PC-9 (cell line): ENCODE measurements at places on chromosomes 7 and 10. TPM values are rescaled to one million over a fixed set of nuclear protein-coding genes. Genes with fewer than 3 reads are reported as not detected.

Gene CTTNBP2
- total RNA-seq: not detected in 2 replicates

Gene JCAD
- total RNA-seq: 30.5 and 36.7 TPM in 2 replicates

Gene PRKG1
- 0.68 and 0.70 TPM in 2 replicates for total RNA-seq

Gene SPDYE1
- not detected in 2 replicates for total RNA-seq

Gene PCGF5
- total RNA-seq: 20.4 and 27.7 TPM in 2 replicates

Gene NODAL
- not detected in 2 replicates for total RNA-seq

Gene FANK1
- 21.4 and 24.7 TPM in 2 replicates for total RNA-seq

Gene VPS26A
- 90.0 and 102 TPM in 2 replicates for total RNA-seq

- peak within 1 kb of the TSS; percentile 86 for H3K27ac ChIP-seq
- peak within 1 kb of the TSS; percentile 62 for H3K4me3 ChIP-seq
- no peaks in the 10 kb centered on the region for H3K36me3 ChIP-seq
- peaks cover 26% of the 10 kb centered on the region for H3K4me1 ChIP-seq
Observed at GRCh38 chr10:101061624-101062231, at the start of gene KAZALD1. Gene KAZALD1 (plus strand): TSS chr10:101061989. CDS start chr10:101062593, 604 bp downstream.

DNA sequence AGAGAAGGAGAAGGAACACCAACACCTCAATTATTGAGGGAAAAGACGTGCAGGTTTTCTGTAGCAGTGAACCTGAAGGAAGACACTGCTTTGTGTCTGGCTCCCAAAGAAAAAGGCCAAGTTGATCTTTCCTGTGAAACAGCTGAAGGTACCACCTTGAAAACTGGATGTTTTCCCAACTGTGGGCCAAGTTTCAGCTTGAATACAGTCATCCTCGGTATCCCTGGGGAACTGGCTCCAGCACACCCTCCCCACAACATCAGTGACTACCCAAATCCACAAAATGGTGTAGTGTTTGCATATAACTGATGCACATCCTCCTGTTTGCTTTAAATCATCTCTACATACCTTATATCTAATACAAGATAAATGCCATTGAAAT lies 297.0 kb upstream of the PITRM1 start:
- peak overlapping the region; percentile 50; the same call in 1 of the 2 replicates for H3K4me3 ChIP-seq
- DNase-seq: no peak
- H3K27ac ChIP-seq: peak overlapping the region; percentile 100
- no peaks in the 10 kb centered on the region for H3K36me3 ChIP-seq
- H3K27me3 ChIP-seq: no peaks in the 10 kb centered on the region
- peaks cover 69% of the 10 kb centered on the region for H3K4me1 ChIP-seq

GRCh38 chr10:79947083-79947415 lies 1.9 kb downstream of the SFTPD start:
- peaks cover 27% of the 10 kb centered on the region for H3K4me1 ChIP-seq
- no peak overlapping the region for H3K27ac ChIP-seq
- no peaks in the 10 kb centered on the region for H3K36me3 ChIP-seq
- H3K27me3 ChIP-seq: peaks cover 21% of the 10 kb centered on the region; the same call in 1 of the 2 replicates

GRCh38 chr7:15376600-15376999 lies 185.2 kb downstream of the AGMO start:
- no peaks in the 10 kb centered on the region for H3K36me3 ChIP-seq
- H3K27ac ChIP-seq: no peak overlapping the region
- H3K4me1 ChIP-seq: no peaks in the 10 kb centered on the region
- no peak for DNase-seq
- no peak overlapping the region for H3K4me3 ChIP-seq
- no peaks in the 10 kb centered on the region for H3K27me3 ChIP-seq

DNA sequence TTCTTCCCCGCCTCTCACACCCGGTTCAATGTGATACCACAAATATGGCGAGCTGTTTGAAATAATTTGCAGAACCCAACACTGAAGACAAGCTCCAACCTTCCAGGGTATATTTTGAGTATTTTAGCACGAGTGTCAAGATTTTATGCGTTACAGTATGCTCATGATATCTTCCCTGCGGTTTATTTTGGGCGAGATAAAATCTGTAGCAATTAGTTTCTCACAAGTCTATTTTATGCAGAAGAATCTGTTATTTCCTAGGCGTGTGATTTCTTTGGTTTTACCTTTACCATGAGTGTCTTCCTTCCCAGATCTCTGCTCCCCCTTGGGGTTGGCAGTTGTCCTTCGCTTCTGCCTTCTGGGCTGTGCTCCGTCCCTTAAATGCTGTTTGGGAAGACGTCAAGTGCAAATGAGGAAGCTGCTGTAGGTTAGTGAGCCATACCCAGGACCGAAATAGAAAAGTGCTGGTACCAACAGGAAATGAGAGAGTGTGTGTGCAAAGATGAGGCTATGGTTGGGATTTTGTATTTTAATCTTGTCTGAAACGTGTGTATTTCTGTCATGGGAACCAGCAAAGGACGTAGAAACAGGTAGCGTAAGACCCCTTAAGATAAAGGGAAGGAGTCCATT lies 299.8 kb downstream of the KLF6 start:
- H3K27me3 ChIP-seq: no peaks in the 10 kb centered on the region
- peaks cover 30% of the 10 kb centered on the region for H3K4me1 ChIP-seq
- no peak for DNase-seq
- no peak overlapping the region for H3K4me3 ChIP-seq
- H3K36me3 ChIP-seq: no peaks in the 10 kb centered on the region

DNA sequence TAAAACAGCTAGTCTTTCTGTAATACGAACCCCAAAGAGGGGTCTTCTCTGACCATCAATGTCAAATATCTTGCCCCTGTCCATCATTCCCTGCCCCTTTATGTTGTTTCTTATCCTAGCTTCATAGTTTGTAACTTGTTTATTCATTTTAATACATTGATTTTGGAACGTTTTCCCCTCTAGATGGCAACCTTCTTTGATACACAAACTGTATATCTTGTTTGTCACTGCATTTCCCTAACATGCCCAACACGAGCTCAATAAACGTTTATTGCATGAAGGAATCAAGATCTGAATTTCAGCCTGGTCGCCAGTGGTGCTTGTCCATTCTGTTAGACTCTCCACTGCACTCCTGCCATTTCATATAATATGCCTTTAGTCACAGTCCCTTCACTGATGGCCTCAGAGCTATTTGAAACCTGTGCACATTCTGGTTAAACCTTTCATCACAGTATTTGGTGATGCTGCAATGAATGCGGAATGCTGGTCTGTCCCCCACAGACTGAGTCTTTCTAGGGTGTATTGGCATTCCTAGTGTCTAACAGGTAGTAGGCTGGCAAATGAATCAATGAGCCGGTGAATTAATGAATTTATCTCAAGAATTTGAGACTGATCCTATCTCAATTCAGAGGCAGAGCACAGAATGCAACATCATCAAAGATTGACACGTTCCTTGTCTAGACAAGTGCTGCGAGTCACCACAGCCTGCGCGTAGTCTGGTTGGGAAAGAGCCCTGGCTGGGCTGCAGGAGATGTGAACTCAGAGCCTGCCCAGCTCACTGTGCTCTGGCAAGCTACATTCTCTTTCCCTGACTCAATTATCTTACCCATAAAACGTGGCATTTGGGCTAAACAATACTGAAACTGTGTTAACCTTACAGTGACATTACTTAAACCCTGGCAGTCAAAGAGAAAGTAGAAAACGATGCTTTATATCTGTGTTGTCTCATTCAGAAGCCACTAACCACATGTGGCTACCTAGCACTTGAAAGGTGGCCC lies 55.2 kb upstream of the FRMD4A start:
- DNase-seq: peak; percentile 63
- no peaks in the 10 kb centered on the region for H3K4me1 ChIP-seq
- H3K27ac ChIP-seq: no peak overlapping the region; the same call in 1 of the 2 replicates
- no peaks in the 10 kb centered on the region for H3K36me3 ChIP-seq
- H3K27me3 ChIP-seq: peaks cover 20% of the 10 kb centered on the region; the same call in 1 of the 2 replicates
- peak overlapping the region; percentile 25; the same call in 1 of the 2 replicates for H3K4me3 ChIP-seq

DNA sequence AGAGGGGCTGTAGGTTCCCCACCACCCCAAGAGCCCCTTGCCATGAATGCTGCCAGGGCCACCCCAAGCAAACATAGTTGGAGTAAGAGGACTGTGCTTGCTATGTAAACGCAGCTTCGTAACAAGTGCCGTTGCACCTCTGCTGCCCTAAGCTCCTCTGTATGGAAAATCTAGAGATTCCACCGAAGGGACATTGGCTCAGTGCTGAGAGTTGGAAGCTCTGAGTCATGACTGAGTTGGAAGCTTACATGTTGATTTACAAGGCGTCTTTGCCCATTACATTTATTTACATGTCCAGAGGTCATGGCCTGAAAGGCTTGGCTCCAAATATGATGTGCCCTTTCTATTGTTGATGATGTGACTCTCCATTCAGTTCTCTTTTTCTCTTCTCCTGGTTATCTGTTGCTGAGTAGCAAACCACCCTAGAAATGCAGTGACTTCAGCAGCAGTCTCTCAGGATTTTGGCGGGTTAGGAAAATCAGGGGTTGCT lies 233.1 kb upstream of the TCF7L2 start:
- no peaks in the 10 kb centered on the region for H3K36me3 ChIP-seq
- no peak overlapping the region for H3K4me3 ChIP-seq
- H3K4me1 ChIP-seq: no peaks in the 10 kb centered on the region
- no peak overlapping the region for H3K27ac ChIP-seq
- no peak for DNase-seq

GRCh38 chr7:50197549-50197948 lies 104.5 kb upstream of the ZPBP start:
- no peak overlapping the region for H3K4me3 ChIP-seq
- H3K27me3 ChIP-seq: peaks cover 52% of the 10 kb centered on the region

DNA sequence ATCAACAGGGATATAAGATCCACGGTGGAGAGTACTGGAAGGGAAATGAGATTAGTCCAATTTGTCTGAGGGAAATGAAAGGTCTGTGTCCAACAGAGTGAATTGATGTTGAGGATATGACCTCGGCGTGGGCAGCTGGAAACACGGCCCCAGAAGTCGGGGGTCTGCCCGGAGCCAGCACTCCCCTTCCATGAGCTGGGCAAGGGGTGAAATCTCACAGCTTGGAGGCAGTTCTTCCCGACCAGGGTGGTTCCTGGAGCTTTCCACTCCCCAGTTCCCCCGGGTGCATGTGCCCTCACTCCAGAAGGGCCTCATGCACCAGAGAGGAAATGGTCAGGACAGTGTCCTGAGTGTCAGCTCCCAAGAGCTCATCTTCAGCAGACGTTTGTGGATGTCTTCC lies 264.7 kb upstream of the PPP2R2D start:
- DNase-seq: no peak
- no peak overlapping the region for H3K4me3 ChIP-seq
- peaks cover 16% of the 10 kb centered on the region for H3K27me3 ChIP-seq
- no peaks in the 10 kb centered on the region for H3K36me3 ChIP-seq
- H3K4me1 ChIP-seq: no peaks in the 10 kb centered on the region

GRCh38 chr10:35705051-35705450 lies 63.0 kb upstream of the FZD8 start:
- DNase-seq: no peak
- H3K4me3 ChIP-seq: no peak overlapping the region
- peaks cover 20% of the 10 kb centered on the region for H3K27me3 ChIP-seq
- H3K4me1 ChIP-seq: no peaks in the 10 kb centered on the region
- no peaks in the 10 kb centered on the region for H3K36me3 ChIP-seq

DNA sequence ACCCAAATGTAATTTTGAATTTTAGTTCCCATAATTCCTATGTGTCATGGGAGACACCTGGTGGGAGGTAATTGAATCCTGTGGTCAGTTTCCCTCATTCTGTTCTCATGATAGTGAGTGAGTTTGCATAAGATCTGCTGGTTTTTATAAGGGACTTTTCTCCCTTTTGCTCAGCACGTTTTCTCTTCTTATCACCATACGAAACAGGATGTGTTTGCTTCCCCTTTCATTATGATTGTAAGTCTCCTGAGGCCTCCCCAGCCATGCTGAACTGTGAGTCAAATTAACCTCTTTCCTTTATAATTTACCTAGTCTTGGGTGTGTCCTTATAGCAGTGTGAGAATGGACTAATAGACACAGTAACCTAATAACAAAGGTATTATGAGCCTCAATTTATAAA lies 36.1 kb upstream of the ZNF736 start:
- H3K4me3 ChIP-seq: no peak overlapping the region
- H3K27ac ChIP-seq: no peak overlapping the region
- no peaks in the 10 kb centered on the region for H3K27me3 ChIP-seq

DNA sequence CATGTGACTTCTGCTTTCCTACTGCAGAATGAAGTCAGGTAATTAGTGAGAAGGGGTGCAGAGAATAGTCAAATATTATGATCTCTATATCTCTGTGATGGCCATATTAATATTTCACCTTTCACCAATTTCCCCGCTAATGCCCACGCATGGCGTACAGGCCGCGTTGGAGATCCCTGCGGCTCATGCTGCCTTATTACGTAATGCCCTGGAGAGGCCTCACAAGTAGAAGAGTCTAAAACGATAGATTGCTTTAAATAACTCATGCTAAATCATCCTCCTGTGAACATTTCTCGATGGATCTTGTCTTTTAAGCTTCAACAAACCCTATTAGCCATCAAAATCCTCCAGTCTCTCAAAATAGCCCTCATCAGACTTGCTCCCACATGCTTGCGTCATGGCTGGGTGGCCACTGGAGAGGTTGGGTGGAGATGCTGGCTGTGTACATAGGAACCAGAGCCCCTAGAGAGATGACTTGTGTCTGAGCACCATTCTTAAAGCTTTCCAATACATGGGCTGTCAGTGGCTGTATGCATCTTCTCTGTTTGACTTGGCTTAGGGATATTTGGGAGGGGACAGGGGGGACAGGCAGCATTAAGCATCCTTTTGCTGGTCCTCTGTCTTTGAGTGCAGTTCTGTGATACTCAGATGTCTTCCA lies 79.5 kb upstream of the INSYN2A start:
- H3K4me3 ChIP-seq: no peak overlapping the region
- H3K27me3 ChIP-seq: no peaks in the 10 kb centered on the region
- H3K36me3 ChIP-seq: no peaks in the 10 kb centered on the region

- H3K4me3 ChIP-seq: peak overlapping the region; percentile 61
- no peaks in the 10 kb centered on the region for H3K36me3 ChIP-seq
- H3K4me1 ChIP-seq: peaks cover 5% of the 10 kb centered on the region; the same call in 1 of the 2 replicates
Observed at GRCh38 chr10:103493916-103494877, 692 bp downstream of the NEURL1 start.

DNA sequence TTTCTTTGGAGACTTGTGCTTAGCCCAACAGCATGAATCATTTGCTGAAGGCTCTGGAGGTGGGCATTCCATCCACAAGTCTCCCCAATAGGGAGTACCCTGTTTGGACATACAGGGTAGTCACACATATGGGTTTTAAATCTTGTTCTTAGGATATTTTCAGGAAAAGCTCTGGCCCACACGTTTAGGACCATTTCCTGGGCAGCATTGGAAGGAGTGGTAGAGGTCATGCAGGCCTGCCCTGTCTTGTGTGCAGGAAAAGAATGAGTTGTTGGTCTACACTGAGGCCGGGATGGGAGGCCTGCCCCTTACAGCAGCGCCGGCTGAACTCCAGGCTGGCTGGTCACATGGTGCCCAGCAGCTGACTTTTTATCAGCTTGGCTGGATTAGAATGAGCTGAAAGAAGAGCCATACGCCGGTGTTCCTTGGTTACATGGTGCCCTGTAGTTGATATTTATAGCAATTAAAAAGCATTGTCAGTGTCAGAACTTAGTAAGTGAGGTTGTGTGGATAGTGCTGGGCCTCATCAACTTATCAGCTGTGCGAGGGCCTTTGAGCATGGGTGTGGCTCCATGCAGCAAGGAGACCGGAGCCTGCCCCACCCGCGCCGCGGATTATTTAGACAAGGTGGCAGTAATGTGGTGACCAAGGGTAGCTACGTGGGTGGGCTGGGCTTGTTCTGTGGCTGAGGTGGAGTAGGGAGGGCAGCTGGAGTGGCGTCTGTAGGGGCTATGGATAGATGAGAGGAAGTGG lies 28.6 kb downstream of the OGDH start:
- no peaks in the 10 kb centered on the region for H3K27me3 ChIP-seq
- H3K27ac ChIP-seq: peak overlapping the region; percentile 58; the same call in 1 of the 2 replicates
- H3K36me3 ChIP-seq: peaks cover 12% of the 10 kb centered on the region
- peaks cover 71% of the 10 kb centered on the region for H3K4me1 ChIP-seq
- DNase-seq: no peak
